EH (cell line): ENCODE measurements at places on chromosomes 5 and 9.

GRCh38 chr9:75000835-75001234 lies 27.3 kb downstream of the CARNMT1 start:
- DNase-seq = no peak

- DNase-seq = no peak
Measured at GRCh38 chr5:77353251-77353650, 138.9 kb downstream of the WDR41 start.

- no peak for DNase-seq
Measured at GRCh38 chr9:126833710-126834345, 26.6 kb upstream of the ZBTB34 start.

DNA sequence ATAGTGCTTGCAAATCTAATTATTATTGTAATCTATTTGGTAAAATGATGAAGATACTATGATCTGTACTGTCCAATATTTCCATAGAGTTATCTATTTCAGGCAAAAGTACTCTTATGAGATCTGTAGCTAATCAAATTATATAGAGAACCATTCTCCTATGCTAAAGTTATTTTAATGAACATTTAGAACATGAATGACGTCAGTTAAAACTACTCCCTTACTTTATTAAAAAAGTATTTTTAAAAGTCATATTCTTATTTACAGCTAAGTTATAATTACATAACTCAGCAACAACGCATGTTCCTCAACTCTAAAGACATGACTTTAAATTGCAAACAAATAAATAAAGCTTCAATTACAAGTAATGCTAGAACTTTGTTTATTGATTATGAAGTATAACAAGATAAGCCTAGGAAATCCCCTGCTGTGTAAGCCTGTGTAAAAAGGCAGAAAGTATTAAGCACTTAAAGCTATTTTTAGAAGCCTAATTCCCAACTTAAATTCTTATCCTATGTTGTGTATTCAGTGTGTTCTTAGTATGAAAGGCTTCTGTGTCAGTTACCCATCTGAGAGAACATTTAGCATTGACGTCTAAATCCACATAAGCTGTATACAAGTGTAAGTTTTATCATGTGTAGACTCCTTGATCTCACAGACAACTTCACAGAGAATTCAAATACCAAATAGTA lies 285.7 kb downstream of the HCN1 start:
- DNase-seq = no peak

DNA sequence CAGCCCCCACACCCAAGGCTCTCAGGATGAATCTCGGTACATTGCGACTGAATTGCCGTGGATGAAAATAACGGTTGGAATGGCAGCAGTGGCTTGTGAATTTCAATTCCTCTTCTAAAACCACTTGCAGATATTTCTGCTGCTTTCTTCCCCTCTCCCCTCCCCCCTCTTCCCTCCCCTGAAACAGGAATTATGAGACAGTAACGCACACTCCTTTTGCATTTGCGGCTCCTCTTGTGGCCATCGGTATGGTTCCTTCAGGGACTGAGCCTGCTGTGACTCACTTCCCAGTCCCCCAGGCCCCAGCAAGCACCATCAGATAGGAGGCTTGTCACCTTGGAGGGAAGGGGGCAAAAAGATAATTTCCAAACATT lies 9.7 kb downstream of the DCANP1 start:
- peak; percentile 76 for DNase-seq

DNA sequence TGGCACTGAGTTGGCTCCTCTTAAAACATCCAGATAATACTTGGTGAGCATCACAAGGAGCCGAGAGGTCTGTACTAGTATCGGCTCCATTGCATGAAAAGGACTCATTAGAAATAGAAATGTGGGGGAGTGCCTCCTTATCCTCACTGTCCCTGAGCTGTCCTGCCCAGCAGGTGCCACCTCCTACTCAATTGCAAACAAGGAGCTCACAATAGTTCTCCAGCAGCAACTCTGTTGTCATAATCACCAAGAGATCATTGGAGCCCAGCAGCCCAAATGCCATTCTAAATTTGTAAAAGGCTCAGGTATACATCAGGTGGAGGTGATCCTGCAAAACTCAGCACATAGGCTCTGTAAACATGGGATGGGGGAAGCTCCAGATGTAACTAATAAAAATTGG lies 99.1 kb downstream of the PLK2 start:
- no peak for DNase-seq

DNA sequence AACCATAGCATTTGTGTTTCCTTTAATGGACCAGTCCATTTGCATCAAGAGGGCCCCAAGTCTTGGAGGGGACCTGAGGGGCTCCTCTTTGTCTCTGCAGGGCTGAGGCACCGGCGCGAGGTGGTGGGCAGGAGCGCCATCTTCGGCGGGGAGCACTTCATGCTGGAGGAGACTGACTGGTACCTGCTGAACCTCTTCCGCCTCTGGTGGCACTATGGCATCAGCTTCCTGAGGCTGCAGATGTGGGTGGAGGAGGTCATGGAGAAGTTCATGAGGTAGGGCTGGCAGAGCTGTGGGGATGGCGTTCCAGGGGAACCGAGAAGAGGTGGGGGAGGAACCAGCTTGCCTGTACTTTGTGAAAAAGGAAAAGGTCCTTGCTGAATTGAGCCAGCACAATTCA lies 6.1 kb downstream of the PCYOX1L start:
- DNase-seq = no peak

GRCh38 chr5:168965638-168966037 lies 335.3 kb downstream of the SLIT3 start:
- no peak for DNase-seq

GRCh38 chr5:95973793-95974325 lies 12.2 kb upstream of the ELL2 start:
- peak; percentile 50 for DNase-seq

DNA sequence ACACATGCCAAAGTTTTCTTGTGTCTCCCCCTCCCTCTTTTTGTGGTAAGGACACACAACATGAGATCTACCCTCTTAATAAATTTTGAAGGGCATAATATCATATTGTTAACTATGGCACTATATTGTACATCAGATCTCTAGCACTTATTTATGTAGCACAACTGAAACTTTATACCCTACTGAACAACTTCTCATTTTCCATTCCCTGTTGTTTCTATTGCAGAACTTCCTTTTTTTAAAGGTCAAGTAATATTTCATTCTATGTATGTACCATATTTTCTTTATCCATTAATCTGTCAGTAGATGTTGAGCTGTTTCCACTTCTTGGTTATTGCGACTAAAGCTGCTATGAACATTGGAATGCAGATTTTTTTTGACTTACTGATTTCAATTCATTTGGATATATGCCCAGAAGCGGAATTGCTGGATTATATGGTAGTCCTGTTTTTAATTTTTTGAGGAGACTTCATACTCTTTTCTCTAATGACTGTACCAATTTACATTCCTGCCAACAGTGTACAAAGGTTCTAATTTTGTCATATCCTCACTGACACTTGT lies 305.3 kb downstream of the PRR16 start:
- peak; percentile 81 for DNase-seq

DNA sequence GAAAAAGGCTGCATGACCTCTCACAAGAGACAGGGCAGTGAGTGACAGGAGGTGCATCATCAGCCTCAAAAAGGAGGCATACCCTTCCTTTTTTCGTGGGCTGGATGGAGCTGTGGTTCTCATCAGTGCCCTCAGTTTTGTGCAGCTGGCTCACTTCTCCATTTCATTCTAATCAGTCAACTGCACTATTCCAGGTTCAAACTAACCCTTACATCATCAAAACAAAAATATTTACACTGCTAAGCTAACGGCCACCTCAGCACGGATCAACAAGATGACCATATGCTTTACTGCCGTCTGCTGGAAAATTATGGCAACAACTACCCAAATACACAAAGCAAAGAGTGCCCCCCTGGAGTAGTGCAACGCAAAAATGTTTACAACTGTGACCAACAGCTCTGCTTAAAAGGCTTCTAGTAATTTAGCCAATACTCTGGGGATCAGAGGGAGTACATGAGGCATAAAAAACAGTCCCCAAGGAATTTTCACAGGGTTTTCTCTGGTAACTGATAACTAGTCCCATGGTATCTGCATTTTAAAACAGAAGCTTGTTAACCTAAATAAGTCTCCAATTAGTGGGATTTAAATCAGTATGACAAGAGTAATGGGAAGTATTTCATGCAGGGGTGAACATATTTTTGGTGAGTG lies 10.8 kb downstream of the KCNV2 start:
- peak; percentile 61 for DNase-seq

DNA sequence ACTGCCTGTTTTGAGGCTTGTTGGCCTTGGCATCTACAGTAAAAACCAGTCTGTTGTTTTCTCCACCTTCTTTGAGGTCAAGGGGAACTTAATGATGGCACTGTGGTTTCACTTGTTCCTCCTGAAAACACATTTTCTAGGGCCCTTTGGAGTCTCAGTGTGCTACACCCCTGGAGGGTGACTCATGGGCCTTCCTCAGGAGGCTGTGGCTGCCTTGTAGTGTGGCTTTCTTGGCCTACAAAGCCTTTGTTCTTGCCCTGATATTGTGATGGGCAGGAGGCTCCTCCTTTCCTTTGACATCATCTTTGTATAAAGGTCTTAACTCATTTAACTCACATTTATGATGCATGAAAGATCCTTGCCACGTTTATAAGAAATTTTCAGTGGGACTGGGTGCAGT lies 56.3 kb upstream of the GPBP1 start:
- peak; percentile 1 for DNase-seq

DNA sequence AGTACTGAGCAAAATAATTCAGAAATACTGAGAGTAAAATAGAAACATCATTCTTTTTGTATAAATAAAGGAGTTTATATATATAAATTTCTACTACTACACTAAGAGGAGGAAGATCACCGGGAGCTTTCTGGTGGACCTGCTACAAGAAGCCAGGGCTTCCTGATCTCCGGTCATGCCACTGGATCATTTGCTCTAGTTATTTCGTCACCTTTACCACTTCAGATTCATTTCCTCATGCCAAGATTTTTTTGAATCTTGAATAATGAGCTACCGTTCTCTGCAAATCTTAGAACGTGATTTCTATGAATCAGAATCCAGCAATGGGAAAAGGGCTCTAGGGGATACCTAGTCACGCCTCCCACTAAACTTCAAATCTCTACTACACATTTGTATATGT lies 51.9 kb upstream of the TBC1D9B start:
- DNase-seq = no peak

GRCh38 chr5:9927521-9927997 lies 297.4 kb upstream of the TAS2R1 start:
- DNase-seq = peak; percentile 49

DNA sequence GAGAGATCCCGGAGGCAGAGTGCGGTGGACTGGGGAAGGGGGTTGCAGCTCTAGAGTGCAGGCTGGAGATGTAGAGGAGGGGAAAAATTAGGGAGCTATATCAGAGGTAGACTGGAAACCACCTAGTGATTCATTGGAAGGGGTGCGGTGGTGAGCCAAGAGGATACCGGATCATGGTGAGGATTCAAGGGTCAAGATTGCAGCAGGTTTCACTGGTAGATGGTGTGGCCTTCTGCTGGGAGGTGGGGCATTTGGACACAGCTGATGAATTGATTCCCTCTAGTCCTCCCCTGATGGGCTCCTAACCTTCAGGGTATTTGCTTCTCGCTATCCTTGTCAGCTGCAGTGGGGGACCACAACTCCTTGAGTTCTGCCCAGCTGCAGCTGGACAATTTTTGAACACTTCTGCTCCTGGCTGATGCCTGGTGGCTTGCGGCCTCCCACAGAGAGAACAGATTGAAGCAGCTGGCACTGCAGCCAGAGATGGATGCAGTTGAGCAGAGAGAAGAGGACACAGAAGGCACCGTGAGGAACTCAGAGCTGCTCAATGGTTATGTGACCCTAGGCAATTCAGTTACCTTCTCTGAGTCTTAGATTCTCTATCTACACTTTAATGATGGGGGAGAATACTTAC lies 134.4 kb upstream of the ABCA1 start:
- no peak for DNase-seq

GRCh38 chr5:555058-555623 lies 30.9 kb upstream of the SLC9A3 start:
- DNase-seq = no peak

DNA sequence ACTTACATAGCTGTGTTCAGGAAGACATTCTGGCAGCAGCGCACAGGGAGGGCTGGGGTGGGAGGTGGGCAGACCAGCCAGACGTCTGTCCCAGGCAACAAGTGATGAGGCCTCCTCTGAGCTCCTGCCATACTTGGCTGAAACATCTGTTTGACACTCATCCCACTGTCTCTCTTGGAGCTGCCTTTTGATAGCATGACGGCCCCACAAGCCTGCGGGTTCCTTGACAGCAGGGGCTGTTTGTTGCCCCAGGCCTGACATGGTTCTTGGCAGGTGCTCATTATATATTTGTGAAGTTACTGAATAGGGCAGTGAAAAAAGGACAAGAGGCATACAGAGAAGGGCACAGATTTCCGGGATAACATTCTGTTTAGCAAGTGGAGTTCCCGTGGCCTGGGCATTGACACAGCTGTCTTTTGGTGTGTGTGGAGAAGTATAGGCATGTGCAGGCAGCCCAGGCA lies 22.2 kb upstream of the B4GALT1 start:
- no peak for DNase-seq

- no peak for DNase-seq
Measured at GRCh38 chr9:114164191-114164794, 9.0 kb downstream of the COL27A1 start.

- no peak for DNase-seq
Measured at GRCh38 chr5:146072595-146072994, 32.8 kb downstream of the PLAC8L1 start.

DNA sequence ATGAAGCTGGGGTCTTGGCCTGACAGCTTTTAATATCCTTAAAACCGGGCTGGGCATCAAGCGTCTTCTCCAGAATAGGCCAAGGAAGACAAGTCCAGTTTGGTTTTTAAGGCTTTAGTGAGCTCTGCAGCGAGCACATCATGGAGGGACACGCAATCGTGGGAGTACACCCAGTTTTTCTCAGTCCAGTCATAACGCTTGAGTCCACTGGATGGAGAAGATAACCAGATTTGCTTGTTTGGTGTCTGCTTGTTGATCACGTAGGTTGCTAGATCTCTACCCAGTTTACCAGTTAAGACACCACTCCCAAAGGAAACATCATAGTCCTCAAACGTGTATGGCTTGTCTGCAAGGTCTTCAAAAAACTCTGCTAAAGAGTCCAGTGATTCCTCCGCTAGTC lies 27.4 kb upstream of the GOLGA1 start:
- DNase-seq = no peak

DNA sequence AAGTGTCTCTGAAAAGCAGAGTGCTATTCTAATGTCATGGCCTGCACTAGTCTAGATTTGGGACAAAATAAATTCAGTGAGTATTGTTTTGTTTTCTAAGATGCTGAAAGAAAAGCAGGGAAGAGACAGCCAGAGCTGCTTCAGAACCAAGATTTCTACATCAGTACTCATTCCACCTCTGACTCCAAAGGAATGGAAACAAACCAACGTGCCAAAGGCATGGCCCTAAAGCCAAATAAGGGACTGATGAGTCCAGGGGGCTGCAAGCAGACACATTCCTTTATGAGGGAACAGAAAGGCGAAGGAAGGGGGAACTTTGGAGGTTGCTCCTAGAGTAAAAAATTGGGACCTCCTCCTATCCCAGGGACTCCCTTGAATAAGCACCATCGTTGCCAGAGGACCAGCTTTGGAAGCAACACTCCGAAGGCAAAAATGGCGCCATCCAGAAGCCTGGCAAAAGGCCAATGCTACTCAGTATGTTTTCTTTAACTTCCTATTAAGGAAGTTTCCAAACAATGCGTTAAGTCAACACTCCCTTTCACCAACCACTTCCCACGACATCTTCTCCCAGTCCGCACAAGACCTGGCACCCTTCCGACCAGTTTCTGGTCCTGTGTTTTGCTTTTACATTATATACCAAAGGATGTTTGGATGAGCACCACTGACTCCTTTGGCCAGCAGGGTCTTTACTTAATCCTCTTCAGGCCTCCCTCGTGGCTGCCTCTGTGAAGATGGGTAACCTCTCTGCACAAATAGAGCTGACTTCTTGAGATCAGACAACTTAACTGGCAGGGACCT lies 31.6 kb downstream of the ADAM19 start:
- DNase-seq = peak; percentile 85
